ENCODE measurements at places on chromosomes 4 and X.

GRCh38 chr4:153684971-153685371, 891 bp downstream of the TLR2 start:
- DNase-seq = no peak

- DNase-seq = no peak
Measured at GRCh38 chr4:3431446-3431993, 10.2 kb upstream of the HGFAC start.

DNA sequence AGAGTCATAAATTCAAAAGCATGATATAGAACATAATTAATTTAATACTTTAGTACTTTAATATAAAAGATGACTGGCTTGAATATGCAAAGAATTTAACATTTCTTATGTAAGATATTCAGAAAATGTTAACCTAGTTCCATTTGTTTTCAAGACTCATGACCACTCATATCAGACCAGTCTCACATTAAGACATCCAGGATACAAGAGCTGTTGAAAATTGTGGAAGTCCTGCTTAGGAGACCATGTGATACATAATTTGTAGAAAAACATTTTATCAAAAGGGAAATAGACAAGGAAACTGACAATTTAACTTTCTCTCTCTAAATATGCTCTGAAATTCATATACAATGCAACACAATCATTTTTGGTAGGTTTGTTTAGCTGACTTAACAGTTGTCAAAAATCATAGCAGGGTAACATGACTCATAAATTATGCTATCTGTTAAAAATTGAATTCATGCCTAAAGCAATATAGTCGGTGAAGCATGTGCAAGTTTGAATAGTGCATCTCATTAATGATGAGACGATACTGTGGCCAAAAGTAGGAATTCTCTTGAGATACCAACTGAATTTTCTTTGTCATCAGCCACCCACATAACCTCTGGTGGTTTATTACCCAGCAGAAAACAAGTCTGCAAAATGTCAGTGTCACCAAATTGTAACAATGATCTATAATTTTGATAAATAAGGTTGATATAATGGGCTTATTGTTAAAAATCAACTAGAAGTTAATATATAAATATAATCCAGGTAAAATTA, 211.4 kb downstream of the GASK1B start:
- DNase-seq = no peak

- DNase-seq = no peak
Measured at GRCh38 chr4:147362938-147363337, 118.0 kb upstream of the EDNRA start.

DNA sequence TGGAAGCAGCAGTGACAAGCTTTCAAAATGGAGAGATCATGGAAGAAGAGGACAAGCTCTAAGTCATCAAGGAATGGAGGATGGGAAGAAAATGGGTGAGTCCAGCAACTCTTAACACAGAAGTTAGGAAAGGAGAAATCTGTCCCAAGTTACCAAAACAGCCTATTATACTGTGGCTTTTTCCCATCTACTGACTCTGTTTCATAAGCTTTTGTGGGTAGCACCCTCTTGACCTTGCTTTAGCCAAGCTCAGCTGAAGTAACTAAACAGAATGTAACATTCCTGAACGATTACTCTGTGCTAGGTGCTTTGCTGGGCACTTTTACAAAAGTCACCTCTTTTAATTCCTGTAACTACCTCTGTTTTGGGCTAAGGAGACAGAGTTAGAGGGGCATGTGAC, 54.9 kb downstream of the MAP7D2 start:
- DNase-seq = peak; percentile 2

DNA sequence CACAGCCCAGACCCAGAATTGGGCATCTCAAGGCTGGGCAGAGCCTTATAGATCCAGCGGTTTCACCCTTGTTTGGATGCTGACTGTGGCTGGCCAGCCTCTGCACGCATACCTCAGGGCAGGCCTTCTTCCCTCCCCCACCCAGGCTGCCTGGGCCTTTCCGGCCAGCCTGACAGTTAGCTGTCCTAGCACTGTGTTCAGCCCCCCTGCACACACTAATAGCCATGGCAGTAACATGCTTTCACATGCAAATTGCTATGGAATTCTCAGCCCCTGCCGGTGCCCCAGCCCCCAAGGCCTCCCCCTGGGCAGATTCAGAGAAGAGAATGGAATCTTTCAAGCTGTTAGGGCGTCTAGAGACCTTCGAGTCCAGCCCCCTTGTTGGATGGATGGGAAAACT, 17.7 kb downstream of the EFNB1 start:
- no peak for DNase-seq

DNA sequence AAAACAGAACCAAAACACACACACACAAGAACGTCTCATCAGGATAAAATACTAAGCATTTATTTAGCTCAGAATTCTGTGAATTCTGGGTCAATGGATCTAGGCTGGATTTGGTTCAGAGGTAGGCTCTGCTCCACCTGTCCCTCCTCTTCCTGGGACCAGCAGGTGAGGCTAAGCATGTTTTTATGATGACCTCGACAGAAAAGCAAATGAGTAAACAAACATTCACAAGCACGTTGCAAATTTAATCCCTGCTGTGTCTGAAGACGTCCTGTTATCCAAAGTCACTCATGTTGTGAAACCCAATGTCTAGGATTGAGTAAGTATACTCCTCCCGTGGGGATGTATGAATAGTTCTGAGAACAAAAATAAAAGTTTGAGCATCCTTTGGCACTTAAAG, 371.4 kb upstream of the TECRL start:
- no peak for DNase-seq

DNA sequence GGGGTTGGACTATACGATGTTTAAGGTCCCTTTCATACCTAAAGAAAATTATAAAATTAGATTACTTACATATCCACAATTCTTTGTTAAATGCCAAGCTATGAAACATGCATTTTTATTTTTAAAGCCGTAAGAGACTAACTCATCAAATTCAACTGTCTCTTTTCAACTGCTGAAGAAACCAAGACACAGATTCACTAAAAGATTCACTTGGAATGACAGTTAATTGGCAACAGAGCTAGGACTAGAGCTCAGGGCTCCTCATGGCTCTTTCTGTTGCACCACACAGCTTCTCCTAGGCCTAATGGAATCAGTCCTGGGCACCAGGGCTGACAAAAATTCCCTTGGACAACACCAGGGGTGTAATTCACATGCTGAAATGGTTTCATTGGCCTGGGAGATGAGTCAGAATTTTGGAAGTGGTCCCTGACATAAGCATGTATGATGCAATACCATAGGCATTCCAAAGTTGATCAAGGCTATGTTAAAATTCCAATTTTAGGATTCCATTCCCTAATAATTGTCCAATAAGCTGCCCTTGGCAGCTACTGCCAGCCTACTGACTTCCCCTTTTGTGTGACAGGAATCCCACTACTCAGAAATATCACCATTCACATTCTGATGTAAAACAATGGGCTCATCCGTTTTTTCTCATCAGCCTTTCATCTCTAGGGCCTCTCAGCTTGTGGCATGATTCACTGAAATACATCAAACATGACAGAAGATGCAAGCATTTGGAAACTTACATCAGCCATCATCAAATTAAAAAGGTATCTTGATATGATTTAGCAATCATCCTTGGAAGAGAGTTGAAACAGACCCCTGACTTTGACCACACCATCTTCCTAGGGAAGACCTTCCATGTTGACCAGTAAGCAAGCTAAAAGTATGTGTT, 54.2 kb downstream of the PLAC1 start:
- no peak for DNase-seq

DNA sequence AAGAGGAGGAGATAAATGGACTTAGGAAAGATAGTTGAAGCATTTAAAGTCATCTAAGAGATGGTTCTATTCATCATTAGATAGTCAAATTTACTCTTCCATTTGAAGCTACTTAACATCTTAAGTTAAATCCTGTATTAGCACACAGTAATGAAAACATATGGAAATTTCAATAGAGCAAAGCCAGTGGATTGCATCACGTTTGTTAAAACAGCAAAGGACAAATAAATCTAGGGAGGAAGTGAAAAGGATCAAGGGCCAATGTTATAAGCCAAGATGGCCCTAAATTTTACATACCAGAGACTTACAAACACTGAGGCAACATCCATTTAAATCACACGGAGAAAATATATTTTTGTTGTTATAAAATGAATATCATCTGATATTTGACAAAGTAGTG, 602.8 kb downstream of the INPP4B start:
- no peak for DNase-seq

GRCh38 chr4:180394312-180394711, 1848.9 kb upstream of the TENM3 start:
- no peak for DNase-seq

DNA sequence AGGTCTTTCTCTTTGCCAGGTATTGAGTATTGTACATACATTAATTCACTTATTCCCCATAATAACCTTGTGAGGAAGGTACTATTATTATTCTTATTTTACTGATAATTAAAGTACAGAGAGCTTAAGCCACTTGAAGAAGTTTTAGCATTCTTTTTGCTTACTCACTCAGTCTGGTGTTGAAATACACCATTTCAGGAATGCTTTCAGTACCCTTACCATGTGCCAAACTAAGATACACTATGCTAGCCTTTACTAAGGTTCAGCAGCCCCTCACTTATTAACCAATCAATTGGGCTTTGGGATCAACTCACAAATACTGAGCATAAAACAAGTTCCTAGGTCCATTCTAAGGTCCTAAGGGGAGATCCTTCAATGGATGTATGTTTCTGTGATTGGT, 179.0 kb upstream of the FGF13 start:
- no peak for DNase-seq

GRCh38 chr4:75015627-75016026, 82.7 kb downstream of the PARM1 start:
- DNase-seq = no peak

DNA sequence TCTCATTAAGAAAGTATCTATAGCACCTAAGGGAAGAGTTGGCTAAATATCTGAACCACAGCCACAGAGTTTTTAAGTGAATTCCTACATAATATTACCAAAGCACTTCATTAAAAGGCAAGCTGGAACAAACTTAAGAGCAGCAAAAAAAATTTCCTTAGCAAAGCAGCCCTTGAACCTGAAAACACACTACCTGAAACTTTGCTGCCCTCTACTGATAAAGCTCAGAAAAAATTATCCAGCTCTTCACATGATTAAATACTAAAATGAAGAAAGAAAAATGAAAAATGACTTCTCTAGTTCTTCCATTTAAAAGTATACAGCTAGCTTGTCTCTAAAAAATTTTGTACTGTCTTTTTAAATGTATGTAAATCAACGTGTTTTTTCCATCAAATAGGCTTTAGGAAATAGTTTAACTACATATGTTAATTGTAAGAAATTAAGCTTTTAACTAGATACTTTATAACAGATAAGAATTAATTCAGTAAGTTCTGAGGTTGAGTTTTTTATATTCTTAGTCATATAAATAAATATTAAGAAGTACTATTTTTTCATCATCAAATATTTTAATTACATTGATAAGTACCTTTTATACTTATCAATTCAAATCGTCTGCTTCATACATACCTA, 156.1 kb downstream of the STPG2 start:
- no peak for DNase-seq

DNA sequence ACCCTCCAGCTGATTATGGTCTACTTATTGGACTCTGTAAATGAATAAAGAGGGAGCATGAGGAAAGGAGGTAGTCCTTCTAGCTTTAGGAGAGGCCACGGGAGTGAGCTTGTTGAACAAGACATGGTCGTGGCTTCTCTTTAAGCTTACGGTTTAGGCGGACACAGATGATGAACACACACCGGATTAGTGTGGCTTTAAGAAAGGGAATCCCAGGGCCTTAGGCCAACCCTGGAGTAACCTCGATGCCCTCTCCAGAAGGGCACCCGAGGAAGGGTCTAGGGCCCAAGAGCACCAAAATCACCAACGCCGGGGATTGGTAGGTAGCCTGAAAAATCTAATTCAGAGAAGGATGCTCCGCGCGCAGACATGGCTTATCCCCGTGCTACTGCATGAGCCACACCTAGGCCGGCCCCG, 39.4 kb downstream of the ERVMER34-1 start:
- no peak for DNase-seq

- DNase-seq = no peak
Measured at GRCh38 chrX:40975951-40976350, 109.3 kb upstream of the USP9X start.

DNA sequence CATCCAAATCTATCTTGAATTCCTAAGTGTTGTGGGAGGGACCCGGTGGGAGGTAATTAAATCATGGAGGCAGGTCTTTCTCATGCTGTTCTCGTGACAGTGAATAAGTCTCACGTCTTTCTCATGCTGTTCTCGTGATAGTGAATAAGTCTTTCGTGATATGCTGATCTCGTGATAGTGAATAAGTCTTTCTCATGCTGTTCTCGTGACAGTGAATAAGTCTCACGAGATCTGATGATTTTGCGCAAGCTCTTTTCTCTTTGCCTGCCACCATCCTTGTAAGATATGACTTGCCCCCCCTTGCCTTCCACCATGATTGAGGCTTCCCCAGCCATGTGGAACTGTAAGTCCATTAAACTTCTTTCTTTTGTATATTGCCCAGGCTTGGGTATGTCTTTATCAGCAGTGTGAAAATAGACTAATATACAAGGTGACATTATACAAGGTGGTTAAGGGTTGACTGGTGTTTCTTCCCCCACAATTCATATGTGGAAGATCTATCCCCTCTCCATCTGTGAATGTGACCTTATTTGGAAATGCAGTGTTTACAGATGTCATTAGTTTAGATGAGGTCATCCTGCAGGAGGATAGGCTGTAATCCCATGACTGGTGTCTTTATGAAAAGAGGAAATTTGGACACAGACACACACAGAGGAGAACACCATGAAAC, 27.6 kb downstream of the ARSD start:
- peak; percentile 42 for DNase-seq

GRCh38 chr4:26298198-26298947, 22.4 kb upstream of the RBPJ start:
- no peak for DNase-seq

DNA sequence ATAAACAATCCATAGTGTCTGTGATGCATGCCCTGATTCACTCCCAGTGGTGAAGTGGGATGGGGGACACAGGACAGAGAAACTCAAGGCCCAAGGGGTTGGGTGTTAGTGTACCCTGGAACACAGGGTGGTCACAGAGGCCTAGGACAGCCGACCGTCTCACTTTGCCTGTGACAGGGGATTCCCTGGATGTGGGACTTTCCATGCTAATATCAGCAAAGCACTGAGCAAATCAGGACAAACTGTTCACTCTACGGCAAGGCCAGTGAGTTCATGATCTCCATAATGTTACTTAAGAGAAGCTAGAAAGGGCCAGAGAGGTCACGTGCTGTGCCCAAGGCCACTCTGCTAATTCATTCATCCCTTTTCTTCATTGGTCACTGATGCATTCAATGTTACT, 158.7 kb upstream of the RBPJ start:
- no peak for DNase-seq

DNA sequence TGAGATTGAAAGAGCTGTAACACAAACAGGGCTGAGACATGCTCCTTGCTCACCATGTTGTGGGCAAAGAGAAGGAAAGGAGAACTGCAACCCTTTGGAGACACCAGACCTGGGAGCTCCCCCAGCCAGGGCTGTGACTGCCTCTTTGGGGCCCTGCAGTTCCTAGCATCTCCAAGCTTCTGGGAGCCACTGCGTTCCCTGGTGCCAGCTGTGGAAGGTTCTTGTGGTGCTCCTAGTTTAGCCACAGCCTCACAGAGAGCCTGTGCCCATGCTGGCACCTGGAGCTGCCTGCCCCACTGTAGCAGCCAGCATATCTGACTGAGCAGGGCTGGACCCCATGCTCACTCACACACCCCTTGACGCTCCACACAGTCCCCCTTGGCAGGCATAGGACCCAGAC, 141.7 kb downstream of the PDHA2 start:
- DNase-seq = no peak

Measured in inflammatory macrophage (primary cell).